ENCODE measurements at places on chromosomes 3 and 15.

DNA sequence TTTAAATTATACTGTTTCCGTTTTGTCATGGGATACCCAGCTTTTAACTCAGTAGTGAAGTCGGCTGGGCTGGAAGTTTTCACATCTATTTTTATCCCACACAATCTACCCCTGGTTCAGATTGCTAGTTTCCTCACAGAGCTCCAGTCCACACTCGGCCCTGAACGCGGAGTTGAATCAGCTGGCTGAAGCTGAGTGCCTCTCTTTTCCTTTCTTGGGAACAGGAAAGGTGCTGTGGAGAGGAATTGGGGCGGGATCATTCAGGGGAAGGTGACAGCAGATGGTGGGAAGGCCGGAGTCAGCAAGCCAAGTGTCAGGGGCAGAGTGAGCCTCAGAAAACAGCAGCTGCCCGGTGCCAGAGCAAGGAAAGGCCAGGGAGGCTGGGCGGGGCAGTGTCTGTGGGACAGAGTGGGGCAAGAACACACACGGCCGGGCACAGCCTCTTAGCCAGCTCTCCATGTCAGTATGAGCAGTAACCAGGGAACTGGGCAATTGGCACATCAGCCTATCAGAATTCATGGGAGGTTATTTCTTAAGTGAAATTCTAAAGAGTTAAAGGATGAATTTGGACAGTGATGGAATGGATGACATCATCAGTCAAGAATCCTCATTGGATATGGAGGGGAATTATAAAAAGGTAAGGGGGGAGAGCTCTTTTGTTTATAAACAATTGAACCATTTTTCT lies 135.7 kb upstream of the IL12A start:
- DNase-seq: peak; percentile 80

- DNase-seq: peak; percentile 37
Measured at GRCh38 chr3:172071780-172072330, 32.5 kb downstream of the FNDC3B start.

GRCh38 chr15:34327906-34328305 lies 9.7 kb downstream of the SLC12A6 start:
- no peak for DNase-seq

GRCh38 chr3:174959556-174960065 lies 100.5 kb downstream of the NAALADL2 start:
- DNase-seq: no peak

- DNase-seq: no peak
Measured at GRCh38 chr3:32556332-32556731, 14.3 kb downstream of the DYNC1LI1 start.

DNA sequence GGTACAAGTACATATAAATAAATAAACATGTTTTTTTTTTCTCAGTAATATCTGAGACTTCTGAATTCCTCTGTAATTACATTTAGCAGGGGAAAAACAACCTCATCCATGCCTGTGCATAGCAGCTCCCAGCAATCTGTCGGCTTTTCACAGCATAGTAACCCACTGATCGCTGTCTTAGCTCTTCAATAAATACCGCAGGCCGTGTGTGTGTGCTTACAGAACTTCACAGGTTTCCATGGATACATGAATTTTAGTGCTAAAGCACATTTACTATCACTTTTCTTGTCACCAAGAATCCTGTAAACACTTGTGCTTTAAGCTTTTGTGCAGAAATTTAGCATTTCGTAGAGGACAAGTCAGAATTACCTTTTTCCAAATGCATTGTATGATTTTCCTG lies 4.0 kb upstream of the PLAAT1 start:
- no peak for DNase-seq

DNA sequence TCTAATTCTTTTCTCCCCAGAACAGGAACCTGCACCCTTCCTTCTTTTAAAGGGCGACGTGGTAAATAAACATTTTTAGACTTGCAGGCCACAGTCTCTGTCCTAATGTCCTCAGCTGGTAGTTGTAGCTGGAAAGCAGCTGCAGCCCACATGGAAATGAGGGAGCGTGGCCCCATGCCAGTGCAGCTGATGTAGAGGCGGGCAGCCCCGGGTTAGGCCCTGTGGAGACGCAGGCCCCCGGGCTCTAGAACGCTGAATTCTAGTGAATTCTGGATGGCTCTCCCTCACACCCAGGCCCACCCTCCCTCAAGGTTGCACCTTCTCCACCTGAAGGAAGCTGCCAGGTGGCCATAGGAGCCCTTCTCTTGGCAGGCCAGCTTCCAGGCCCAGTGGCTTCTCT lies 52.3 kb downstream of the PGPEP1L start:
- no peak for DNase-seq

Measured in cardiac fibroblast (primary cell).